Chondrocyte (in vitro differentiated cells): ENCODE measurements at places on chromosomes 2 and 18. TPM values are rescaled to one million over a fixed set of nuclear protein-coding genes. Genes with fewer than 3 reads are reported as not detected.

Gene LRATD1
- not detected in 3 replicates for total RNA-seq

Gene PRSS56
- total RNA-seq: not detected in 3 replicates

Gene CCDC102B
- total RNA-seq: 8.1 to 9.8 TPM (median 9.1 TPM) in 3 replicates

- H3K27ac ChIP-seq: no peak overlapping the region
- no peaks in the 10 kb centered on the region for H3K4me1 ChIP-seq
- peaks cover 55% of the 10 kb centered on the region for H3K36me3 ChIP-seq
- H3K4me3 ChIP-seq: no peak overlapping the region
- DNase-seq: peak; percentile 89
Observed at GRCh38 chr2:1664698-1665097, 79.6 kb downstream of the PXDN start.

GRCh38 chr2:64796926-64797325 lies 143.2 kb upstream of the SERTAD2 start:
- no peak for DNase-seq
- H3K36me3 ChIP-seq: no peaks in the 10 kb centered on the region
- no peak overlapping the region for H3K4me3 ChIP-seq
- peaks cover 11% of the 10 kb centered on the region for H3K4me1 ChIP-seq

DNA sequence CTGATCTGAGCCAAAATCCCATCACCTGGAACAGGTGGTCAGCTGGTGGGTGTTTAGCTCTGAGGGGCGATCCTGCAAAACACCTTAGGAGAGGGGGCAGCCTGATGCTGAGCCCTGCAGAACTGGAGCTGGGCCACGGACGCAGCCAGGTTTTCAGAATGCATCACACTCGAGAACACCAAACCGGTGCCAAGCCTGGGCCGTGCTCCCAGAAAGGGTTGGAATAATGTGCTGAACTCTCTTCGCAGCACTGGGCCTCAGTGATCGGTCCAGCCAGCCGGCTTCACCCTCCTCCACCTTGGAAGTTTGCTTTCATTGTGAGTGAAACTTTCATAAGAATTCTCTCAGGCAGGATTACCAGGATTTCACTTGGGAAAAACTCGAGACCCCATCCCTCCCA lies 56.5 kb upstream of the TTC39C start:
- peaks cover 18% of the 10 kb centered on the region for H3K27me3 ChIP-seq
- H3K4me1 ChIP-seq: no peaks in the 10 kb centered on the region
- no peak for DNase-seq
- no peaks in the 10 kb centered on the region for H3K36me3 ChIP-seq
- no peak overlapping the region for H3K4me3 ChIP-seq

GRCh38 chr2:214328941-214329340 lies 81.9 kb upstream of the VWC2L start:
- no peaks in the 10 kb centered on the region for H3K36me3 ChIP-seq
- H3K27me3 ChIP-seq: no peaks in the 10 kb centered on the region
- H3K4me3 ChIP-seq: no peak overlapping the region
- H3K27ac ChIP-seq: no peak overlapping the region
- peaks cover 4% of the 10 kb centered on the region for H3K4me1 ChIP-seq

DNA sequence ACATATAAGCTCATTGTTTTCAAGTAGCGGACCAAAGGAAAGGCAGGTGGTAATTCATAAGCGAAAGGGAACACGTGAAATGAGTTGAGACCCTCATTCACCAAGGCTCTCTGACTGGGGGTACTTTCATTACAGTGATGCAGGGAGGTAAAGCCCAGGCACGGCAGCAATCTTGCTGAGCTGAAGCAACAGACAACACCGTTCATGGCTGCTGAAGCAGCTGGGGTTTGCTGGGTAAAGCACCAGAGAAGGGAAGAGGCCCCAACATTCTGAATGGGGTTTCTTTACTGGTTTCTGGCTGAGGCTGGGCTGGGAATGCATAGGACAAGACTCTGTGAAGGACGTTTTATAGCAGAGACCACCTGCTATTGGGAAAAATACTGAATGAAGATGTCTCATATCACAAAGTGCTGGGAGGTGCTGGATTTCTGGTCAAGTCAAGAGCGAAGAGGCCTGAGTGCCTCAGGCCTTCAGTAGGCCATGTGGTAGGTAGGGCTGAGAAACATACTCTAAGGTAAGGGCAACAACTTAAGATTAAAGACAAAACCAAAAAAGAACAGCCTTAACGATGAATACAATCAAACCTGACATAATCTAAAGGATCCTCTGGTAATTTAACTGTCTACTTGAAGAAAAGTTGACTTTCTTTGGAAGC lies 324.7 kb upstream of the PIK3C3 start:
- H3K4me3 ChIP-seq: peak overlapping the region; percentile 92
- H3K36me3 ChIP-seq: peaks cover 2% of the 10 kb centered on the region
- no peak overlapping the region for H3K27ac ChIP-seq

- DNase-seq: no peak
- H3K4me3 ChIP-seq: no peak overlapping the region
- H3K36me3 ChIP-seq: peaks cover 11% of the 10 kb centered on the region
- no peaks in the 10 kb centered on the region for H3K27me3 ChIP-seq
- no peak overlapping the region for H3K27ac ChIP-seq
Observed at GRCh38 chr2:190486037-190486623, 48.4 kb downstream of the NEMP2 start.

GRCh38 chr2:105380432-105381100 lies 18.3 kb downstream of the FHL2 start:
- H3K4me3 ChIP-seq: no peak overlapping the region
- DNase-seq: peak; percentile 39
- H3K4me1 ChIP-seq: peaks cover 67% of the 10 kb centered on the region
- H3K36me3 ChIP-seq: peaks cover 48% of the 10 kb centered on the region
- H3K27me3 ChIP-seq: no peaks in the 10 kb centered on the region

DNA sequence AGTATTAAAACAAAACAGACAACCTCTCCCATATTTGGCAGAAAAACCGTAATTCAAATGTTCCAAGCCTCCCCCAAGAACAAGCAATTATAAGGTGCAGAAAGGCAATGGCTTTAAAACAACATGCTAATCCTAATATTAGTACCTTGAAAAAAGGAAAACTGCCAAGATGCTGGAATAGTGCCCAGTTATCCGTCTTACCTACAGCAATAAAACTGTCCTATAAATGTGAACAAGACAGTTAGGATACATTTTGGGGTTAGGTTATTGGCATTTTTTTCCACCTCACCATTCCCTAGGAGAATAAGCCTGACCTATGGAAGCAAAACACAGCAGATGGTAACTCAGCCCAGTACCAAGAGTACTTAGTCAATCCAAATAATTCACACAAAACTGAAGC lies 83.2 kb downstream of the TCF4 start:
- no peaks in the 10 kb centered on the region for H3K27me3 ChIP-seq
- H3K36me3 ChIP-seq: no peaks in the 10 kb centered on the region
- peaks cover 46% of the 10 kb centered on the region for H3K4me1 ChIP-seq
- H3K4me3 ChIP-seq: no peak overlapping the region

DNA sequence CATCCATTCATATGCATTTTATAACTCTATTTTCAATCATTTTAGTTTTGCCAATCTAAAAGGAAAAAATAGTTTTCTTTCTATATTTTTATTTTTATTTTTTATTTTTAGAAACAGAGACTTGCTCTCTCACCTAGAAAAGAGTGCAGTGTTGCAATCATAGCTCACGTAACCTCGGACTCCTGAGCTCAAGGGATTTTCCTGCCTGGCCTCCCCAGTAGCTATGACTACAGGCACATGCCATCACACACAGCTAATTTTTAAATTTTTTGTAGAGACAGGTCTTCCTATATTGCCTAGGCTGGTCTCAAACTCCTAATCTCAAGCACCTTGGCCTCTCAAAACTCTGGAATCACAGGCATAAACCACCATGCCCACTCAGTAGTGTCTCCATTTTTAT lies 125.5 kb upstream of the XIRP2 start:
- DNase-seq: no peak
- H3K4me1 ChIP-seq: no peaks in the 10 kb centered on the region
- H3K4me3 ChIP-seq: no peak overlapping the region
